ENCODE measurements at places on chromosomes 12 and 14. TPM values are rescaled to one million over a fixed set of nuclear protein-coding genes. Genes with fewer than 3 reads are reported as not detected.

- no peak for DNase-seq
These were observed 51.1 kb downstream of the RAB35 start for GRCh38 chr12:120065472-120065871.

DNA sequence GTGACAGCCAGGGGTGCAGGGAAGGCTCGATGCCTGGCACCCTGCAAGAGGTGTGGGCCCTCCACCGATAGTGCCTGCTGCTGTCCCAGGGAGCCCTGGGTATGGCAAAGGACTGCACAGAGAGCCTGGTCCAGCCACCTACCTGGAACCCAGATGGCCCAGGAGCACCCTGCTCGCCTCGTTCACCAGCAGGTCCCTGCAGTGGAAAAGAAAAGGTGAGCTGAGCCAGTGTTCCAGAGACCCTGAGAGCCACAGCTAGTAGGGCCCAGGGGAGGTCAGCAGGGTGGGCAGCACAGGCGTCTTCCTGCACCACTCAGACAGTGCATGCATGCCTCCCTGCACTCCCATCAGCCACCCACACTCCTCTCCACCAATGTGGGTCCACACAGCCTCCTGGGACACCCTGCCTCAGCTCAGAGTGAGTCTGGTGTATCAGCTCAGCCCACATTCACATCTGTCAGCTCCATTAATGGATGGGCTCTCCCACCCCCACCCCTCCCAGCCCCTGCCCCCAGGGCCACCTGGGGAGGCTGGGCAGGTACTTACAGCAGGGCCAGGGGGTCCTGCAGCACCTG is 20.2 kb downstream of the TMEM106C start:
- no peak for DNase-seq

- DNase-seq = peak; percentile 46
These were observed 23.3 kb downstream of the GABARAPL1 start for GRCh38 chr12:10235761-10236631.

- DNase-seq = no peak
These were observed 89.2 kb downstream of the SPPL3 start for GRCh38 chr12:120814903-120815429.

GRCh38 chr12:67677166-67677565 is 28.6 kb downstream of the DYRK2 start:
- no peak for DNase-seq

- DNase-seq = no peak
These were observed 87.8 kb downstream of the FLRT2 start for GRCh38 chr14:85617791-85618190.

DNA sequence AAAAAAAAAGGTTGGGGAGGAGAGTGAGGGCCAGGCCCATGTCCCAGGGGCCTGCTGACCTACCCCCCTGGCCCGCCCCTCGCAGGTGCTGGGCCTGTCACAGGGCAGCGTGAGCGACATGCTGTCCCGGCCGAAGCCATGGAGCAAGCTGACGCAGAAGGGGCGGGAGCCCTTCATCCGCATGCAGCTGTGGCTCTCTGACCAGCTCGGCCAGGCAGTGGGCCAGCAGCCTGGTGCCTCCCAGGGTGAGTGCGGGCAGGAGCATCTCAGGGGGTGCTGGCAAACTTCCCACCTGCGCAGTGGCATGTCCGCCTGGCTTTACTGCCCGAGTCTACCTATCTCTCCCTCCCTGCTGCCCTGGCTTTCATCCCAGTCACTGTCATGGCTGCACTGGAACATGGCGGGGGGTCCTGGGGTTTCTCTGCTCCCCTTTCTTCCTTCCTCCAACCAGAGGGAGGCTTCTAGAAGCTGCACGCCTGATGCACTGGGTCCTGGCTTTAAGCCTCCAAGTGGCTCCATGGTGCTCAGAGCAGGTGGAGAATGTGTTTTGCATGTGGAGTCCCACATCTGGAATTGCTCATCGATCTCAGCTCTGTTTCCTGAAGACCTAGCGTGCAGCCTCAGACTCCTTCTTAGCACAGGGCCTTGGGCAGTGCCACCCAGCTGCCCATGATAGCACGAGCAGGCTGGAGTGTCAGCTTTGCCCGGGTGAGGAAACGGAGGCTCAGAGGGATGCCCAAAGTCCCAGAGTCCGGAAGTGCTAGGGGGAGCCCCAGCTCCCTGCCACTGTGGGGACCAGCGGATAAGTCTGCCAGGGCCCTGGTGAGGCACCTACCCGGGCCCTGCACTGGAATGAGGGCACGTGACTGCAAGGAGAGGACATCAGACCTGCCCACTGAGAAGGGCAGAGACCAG is 46.3 kb downstream of the PHETA1 start:
- no peak for DNase-seq

DNA sequence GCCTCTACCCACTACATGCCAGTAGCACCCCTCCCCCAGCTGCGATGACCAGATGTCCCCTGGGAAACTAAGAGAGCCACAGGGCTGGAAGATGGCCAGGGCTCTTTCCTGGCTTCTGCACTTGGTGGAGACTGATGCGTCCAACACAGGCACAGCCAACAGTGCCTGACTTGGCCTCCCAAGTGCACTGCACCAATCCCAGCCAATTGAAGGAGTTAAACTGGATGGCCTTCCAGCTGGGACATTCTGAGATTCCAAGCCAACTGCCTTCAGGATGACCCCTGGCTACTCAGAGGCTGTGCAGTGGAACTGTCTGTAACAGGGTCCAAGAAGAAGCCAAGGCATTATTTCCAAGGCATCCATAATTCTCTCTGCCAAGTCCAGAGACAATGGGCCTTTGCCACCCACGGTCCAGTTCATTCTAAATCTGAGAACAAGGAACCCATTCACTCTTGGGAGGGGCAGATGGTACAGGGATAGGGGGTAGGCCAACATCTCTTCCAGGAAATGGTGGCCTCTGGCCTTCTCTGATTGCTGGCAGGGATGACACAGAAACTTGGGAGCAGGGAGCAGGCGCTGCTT is 35.2 kb downstream of the PRIMA1 start:
- DNase-seq = no peak

DNA sequence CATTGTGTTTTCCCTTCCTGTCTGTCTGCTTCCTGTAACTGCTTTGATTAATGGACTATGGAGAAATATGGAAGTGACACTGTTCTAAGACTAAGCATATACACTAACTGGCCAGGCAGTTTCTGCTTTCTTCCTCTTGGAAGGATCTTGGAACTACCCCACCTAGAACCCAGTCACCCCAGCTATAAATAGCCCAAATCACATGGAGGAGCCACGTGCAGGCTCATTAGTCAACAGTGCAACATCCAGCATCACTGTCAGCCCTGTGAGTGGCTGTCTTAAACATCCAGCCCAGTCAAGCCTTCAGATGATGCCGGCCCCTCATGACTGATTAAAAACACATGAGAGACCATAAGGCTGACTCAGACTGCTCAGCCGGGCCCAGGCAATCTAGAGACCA is 39.2 kb downstream of the BCAT1 start:
- DNase-seq = no peak

GRCh38 chr12:57592551-57593165 is 1.7 kb downstream of the PIP4K2C start:
- no peak for DNase-seq

DNA sequence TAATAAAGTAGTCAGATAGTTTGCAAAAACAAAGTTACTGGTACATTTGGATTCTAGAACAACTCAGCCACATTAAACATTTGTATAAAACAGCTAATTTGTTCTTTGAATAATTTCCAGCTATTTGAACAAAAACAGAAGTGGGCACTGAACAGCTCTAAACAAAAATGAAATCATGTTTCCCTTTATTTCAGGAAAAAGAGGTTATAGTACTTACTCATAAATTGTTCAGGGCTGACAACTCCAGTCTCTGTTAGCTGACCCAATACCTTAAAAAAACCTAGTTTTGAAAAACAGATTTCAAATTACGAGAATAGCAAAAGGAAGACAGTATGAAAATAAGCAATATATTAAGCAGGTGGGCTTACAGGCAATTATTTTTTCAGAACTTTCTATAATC is 8.2 kb downstream of the GNPNAT1 start:
- no peak for DNase-seq

The WSCD2 gene
- total RNA-seq = not detected

The C12orf50 gene
- 0.12 TPM for total RNA-seq

The CMA1 gene
- total RNA-seq = not detected

The CLEC9A gene
- not detected for total RNA-seq

The HOXC13 gene
- not detected for total RNA-seq

The HECTD4 gene
- total RNA-seq = 39.6 TPM

The NINJ2 gene
- total RNA-seq = 8.1 TPM

The ZNF891 gene
- 1.8 TPM for total RNA-seq

The DHRS2 gene
- total RNA-seq = 10.6 TPM

The TSHR gene
- not detected for total RNA-seq

The GLTP gene
- 24.5 TPM for total RNA-seq
